Muscle of back (tissue), 13 donors: ENCODE measurements at places on chromosomes 12 and 14.
A peak's percentile ranks its signal among the peaks of the same experiment; 100 is the strongest.

DNA sequence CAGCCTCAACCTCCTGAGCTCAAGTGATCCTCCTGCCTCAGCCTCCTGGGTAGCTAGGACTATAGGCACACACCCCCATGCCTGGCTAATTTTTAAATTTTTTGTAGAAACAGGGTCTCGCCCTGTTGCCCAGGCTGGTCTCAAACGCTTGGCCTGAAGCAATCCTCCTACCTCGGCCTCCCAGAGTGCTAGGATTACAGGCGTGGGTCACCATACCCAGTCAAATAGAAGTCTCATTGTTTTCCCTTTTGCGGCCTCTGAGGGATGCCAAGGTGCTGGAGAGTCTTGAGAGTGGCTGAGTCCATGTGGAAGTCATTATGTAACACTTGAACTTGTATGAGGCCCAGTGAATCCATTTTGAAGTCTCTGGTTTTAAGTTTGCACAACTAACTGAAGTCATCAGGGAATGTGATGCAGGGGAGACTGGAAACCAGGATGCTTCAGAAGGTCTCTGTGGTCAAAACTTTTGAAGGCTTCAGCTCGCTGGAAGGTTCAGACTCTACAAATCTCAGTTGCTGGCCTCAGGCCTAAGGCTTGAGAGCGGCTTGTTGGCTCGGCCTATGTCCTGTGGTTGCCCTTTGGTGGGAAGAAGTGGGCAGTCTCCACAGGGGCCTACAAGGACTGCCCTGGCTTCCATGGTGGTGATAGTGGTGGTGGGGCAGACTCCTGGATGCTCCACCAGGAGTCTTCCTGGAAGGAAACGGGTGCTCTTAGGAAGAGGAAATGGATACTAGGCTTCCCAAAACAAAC is 29.2 kb downstream of the GALNT16 start:
- no peak for DNase-seq

GRCh38 chr12:82366197-82366596 is 7.9 kb downstream of the METTL25 start:
- DNase-seq, result peak; percentile 13

- no peak for DNase-seq
These were observed 61.0 kb upstream of the PPFIA2 start for GRCh38 chr12:81819991-81820633.

DNA sequence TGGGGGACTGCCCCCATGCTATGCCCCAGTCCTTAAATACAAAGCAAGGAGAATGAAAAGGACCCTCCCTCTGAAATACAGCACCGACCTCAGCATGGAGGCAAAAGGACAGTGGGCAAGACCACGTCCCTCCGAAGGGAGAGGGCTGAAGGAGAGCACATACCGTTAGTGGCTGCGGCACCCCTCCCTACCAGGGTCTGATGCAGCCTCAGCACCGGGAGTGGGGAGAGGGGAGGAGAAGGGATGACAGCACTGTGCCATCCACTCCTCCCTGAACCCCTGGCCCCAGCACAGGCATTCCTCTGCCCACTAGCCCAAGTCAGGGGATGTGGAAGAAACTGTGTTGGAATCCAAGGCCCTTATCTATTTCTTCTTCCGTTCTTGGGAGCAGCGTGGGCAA is 3.6 kb upstream of the ACRBP start:
- no peak for DNase-seq

DNA sequence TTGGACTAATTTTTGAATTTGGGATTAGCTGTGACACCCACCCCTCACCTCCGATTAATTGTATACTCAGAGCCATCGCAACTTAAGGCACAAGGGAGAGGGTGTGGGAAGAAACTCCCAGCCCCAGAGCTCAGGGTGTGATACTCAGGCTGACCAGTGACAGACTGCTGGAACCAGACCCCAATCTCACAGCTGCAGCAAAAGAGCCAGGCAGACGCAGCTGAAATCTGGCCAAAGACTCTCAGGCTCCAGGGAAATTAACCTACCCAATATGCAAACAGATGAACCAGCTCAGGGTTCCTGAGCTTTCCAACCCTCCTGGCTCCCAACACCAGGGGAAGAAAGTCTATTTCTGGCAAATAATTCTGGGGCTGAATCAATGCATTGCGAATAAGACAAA is 30.5 kb downstream of the ANAPC7 start:
- DNase-seq, result peak; percentile 53

DNA sequence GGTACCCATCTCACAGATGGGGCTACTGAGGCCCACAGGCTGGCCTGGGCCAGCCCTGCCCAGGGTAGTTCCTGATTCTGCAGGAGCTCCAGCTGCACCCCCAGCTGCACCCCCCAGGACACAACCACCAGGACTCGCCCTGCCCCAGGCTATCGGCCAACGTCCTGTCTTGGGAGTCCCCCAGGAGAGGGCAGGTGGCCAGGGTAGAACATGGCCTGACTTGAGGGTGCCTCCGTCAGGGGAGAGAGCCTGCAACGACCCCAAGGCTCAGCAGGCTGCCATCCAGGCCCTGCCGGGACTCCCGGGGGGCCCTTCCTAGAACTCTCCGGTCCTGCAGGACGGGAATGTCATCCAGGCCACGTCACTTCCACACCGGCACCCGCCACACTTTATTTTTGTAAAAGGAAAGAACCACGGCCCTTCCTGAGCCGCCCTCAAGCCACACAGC is 15.8 kb downstream of the JAG2 start:
- DNase-seq, result no peak

DNA sequence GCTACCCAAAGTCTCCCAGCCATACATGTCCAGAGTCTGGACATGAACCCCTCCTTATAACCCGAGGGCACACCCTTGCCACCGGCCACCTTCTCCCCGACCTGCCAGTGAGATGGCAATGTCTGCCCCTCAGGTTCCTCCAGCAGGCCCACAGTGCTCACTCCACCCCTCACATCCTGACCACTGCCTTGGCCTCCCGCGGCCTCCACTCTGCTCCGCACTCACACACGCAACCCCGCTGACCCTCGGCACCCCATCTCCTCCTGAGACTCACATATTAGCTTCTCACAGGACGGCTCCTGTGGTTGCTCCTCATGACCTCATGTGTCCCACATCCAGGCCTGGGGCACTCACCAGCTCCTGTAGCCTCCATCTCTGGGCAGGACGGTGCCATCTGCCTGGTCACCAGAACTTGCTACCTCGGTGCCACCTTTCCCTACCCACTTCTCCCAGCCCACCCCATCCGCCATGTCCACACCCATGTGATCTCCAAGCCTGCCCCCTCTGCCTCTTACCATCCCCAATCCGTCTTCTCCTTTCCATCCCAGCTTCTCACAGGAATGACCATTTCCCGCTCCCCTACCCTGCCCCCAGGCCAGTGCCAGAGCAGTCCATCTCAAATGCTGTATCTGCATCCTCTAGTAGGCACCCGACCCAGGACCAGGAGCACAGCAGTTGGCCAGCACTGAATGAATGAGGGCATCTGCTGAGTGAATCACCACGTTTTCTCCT is 198.6 kb upstream of the DIO3 start:
- DNase-seq, result no peak

DNA sequence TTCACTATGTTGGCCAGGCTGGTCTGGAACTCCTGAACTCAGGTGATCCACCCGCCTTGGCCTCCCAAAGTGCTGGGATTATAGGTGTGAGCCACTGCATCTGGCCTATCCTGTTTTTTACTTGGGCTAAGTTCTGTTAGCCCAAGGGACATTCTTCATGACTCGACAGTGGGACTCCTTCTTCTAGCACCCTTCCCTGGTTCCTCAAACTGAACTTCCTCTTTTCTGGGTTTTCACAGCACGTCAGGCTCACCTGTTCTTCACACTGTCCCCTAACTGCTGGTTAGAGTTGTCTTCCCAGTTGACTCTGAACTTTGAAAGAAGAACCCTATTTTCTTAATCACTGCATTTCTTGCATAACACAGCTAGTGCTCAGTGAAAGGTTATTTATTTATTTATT is 22.5 kb downstream of the CABP1 start:
- no peak for DNase-seq

DNA sequence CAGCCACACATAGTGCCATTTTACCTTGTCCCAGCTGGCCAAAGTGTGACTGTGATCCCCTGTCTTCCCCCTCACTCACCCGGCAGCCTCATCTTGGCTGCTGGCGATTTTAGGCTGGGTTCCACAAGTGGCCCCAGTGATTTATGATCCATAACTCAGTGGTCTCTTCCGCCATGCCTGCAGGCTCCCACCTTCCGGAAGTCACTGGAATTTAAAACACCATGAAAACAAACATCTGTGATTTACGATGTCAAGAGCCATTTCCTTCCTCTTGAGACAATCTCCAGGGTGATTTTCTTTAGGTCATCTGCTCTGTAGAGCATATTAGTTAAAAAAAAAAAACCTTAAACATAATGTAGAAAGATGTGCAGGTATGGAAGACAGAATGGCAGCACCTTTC is 282.3 kb downstream of the CACNA1C start:
- DNase-seq, result no peak

DNA sequence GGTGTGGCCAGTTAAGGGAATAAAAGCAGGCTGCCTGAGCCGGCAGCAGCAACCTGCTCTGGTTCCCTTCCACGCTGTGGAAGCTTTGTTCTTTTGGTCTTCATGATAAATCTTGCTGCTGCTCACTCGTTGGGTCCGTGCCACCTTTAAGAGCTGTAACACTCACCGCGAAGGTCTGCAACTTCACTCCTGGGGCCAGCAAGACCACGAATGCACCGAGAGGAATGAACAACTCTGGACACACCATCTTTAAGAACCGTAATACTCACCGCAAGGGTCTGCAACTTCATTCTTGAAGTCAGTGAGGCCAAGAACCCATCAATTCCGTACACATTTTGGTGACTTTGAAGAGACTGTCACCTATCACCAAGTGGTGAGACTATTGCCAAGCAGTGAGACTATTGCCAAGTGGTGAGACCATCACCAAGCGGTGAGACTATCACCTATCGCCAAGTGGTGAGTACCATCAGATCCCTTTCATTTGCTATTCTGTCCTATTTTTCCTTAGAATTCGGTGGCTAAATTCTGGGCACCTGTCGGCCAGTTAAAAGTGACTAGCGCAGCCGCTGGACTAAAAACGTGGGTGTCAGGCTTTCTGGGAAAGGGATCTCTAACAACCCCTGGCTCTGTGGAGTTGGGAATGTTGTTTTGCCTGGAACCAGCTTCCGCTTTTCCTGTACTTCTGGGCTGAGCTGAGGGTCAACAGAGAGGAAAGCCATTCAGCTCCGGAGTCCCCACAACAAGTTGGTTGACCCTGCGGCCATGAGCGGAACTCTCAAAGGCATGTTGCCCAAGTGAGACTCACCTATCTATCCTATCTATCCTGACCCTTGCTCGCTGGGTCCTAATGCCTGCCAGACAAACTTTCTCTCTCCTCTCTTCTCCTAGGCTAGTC is at the start of gene DHRS2:
Gene DHRS2 (plus strand): TSS at position 48 of the 895 bp plus-strand sequence. CDS start 2,501 bp downstream, outside the sequence.
- DNase-seq, result no peak

DNA sequence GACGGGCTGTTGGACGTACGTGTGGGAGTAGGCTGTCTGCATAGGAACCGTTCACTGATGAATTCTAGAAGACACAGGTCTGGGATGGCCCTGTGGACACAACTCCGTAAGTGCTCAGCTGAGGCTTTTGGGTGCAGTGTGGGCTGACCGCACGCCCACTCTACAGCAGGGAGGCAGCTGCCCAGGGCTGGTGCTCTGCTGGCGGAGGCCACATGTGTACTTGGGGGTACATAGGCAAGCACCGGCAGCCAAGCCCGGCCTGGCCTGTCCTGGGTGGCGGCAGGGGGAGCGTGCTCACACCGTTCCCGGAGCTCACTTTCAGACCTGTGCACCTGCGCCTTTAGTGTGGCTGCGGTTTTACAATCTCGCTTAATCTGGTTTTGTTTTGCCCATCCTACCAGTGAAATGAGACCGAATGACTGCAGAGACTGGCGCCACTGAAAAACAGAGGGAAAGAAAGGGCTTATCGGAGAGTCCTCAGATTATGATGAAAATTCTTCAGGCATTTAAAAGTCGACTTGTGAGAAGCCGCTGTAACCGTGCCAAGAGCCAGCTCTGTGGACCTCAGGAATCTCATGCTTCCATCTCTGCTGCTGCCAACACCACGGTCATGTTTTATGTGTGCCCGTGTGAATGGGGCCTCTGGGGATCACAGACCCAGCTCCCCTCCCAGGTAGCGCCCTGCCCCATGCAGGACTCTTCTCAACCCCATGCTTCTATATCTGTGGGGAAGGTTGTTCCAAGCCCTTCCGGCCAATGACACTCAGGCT is 45.8 kb downstream of the SSH1 start:
- no peak for DNase-seq

GRCh38 chr14:88232771-88233170 is 90.3 kb downstream of the KCNK10 start:
- DNase-seq, result peak; percentile 24

- no peak for DNase-seq
These were observed 25.5 kb upstream of the NAA30 start for GRCh38 chr14:57364659-57365450.

GRCh38 chr12:57861967-57862366 is 15.4 kb upstream of the CTDSP2 start:
- no peak for DNase-seq

DNA sequence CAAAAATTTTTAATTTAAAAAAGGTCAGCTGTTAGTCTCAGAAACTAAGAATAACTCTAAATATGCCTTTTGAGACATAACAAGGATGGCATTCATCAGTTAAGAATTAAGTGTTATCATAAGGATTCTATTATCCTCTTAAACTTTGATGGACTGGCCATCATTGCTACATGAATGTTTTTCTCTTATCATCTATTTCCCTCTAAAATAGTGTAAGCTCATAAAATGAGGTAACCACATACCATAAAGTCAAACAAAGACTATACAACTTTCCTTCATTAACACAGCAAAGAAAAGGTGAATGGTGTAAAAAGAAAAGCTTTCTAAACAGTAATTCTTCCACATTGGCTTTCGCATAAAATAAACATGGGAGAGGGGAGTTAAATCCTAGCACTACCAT is 41.1 kb downstream of the TMTC1 start:
- DNase-seq, result no peak

GRCh38 chr12:102954134-102954533 is 3.3 kb upstream of the ASCL1 start:
- DNase-seq, result no peak

DNA sequence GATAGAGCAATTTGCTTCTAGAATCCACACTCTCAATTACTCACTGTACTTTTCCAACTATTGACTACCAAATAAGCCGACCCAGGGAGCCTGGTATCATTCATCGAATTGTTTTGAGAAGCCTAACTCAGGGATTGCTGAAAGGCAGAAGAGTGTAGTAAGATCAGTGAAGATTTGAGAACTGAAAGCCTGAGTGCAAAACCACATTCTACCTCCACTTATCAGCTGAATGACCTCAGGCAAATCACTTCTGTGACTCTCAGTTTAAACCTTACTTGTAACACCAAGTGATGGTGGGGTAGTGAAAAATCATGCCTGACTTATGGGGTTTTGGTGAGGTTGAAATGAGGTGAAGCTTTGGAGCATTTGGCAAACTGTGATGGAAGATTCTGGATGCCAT is 126.1 kb upstream of the MAX start:
- no peak for DNase-seq

- DNase-seq, result no peak
These were observed 63.7 kb upstream of the GSC start for GRCh38 chr14:94833633-94834032.

GRCh38 chr14:93838238-93838637 is 50.0 kb upstream of the PRIMA1 start:
- no peak for DNase-seq

DNA sequence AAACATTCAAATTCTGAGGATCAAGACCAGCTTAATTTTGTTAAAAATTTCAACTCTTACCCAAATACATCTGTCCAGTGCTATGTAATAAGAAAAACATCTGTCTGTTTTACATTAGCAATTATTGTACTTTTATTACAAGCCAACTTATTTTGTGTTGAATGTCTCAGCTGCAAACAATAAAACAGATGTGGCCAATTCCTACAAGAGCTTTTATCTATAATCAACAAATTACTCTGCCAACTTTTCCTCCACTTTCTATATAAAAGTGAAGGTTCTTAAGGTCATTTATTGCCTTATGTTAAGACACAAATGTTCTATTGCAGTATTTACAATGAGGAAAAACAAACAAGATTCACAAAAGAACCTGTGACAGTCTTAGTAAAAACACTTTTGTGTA is 72.7 kb downstream of the NOVA1 start:
- peak; percentile 68 for DNase-seq
